ENCODE measurements at places on chromosomes 5 and 9.

DNA sequence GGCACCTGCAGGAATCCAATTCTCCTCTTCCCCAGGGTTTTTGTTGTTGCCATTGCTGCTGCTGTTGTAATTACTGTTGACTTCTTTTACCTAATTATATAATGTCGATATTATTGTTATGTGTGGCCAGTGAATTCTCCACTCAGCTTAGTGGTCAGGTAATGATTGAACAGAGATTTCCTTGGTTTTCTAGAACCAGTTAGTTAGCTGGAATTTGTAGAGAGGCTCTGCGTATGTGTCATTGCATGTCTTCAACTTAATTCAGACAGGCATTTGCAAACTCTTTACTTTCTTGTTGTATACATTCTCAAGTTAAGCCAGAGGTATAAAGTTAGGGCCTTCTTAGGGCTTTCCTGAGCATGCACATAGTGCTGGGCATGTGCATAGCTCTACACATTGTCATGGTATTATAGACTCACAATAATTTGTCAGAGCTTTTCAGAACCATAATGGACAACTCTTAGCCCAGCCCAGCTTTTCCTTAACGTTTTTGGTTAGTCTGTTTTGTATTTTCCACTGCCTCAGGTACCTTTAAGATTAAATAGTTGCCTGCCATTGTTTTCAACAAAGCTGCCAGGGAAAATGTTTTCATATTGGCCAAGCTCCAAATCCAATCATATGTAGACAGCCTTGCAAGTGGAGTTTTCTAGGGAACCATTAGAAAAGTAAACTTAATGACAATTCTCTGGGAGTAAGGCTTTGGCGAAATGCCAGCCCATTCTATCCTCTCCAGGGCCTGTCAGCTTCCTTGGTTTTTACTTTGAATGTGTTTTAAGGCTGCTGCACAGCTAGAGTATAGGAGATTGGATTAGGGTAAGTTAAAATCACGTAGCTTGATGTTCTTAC, 68.1 kb downstream of the UBE2R2 start:
- DNase-seq: peak; percentile 23

DNA sequence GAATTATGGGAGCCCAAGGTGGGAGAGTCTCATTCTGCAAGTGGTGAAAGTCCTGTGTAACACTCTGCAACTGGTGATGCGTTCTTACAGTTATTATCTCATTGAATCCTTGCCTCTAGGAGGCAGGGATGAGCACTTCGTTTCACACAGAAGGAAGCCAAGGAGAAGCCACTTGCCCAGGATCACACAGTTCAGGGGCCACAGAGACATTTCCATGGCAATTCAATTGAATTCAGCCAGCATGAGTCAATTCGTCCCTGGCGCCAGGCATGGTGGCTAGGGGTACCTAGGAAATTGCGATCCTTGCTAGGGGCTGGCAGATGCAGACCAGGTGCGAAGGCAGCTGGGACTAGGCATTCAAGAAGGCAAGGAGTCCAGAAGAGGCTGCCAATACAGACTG, 26.2 kb downstream of the LHX2 start:
- no peak for DNase-seq

- no peak for DNase-seq
Measured at GRCh38 chr9:121857928-121858327, 206.5 kb downstream of the DAB2IP start.

- no peak for DNase-seq
Measured at GRCh38 chr5:78490709-78491485, 130.5 kb downstream of the SCAMP1 start.

GRCh38 chr9:137295849-137296669, 6.0 kb downstream of the NRARP start:
- no peak for DNase-seq

DNA sequence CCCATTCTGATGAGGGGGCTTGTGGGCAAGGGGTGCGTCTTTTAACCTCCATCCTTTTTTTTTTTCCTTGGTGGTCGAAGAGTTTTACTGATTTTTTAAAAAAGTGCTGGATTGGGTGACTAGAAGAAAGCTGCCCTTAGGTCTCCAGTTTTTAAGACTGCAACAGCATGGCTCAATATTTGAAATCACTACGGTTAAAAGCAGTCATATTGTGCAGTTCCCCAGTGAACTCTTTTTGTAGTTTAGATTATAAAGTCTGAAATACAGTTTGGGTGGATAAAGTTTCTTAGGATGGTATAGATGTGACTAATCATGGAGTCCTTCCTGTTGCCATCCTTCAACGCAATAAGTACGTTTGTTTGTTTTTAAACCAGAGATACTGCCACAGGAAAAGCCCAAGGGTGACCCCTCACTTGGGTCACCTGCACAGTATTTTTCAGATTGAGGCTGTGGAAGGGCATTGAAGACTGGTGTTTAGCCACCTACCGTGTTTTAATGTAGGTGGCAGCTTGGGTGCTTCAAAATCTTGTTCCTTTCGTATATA, 520 bp upstream of the DHFR start:
- no peak for DNase-seq

- DNase-seq: no peak
Measured at GRCh38 chr5:3517348-3517747, 78.3 kb upstream of the IRX1 start.

DNA sequence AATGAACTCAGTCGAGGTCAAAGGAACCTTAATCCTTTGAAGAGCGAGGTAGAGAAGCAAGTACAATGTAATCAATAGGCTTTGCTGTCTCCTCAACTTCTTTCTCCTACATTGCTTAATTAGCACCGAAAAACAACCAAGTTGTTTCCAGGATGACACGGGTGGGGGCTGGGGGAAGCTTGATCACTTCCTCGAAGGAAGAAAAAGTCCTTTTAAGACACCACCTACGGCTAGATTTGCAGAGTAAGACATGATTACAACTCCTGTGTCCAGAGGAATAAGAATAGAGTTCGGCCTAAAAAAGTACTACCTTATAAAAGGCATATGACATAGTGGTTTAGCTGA, 811 bp upstream of the ARRDC3 start:
- DNase-seq: no peak

DNA sequence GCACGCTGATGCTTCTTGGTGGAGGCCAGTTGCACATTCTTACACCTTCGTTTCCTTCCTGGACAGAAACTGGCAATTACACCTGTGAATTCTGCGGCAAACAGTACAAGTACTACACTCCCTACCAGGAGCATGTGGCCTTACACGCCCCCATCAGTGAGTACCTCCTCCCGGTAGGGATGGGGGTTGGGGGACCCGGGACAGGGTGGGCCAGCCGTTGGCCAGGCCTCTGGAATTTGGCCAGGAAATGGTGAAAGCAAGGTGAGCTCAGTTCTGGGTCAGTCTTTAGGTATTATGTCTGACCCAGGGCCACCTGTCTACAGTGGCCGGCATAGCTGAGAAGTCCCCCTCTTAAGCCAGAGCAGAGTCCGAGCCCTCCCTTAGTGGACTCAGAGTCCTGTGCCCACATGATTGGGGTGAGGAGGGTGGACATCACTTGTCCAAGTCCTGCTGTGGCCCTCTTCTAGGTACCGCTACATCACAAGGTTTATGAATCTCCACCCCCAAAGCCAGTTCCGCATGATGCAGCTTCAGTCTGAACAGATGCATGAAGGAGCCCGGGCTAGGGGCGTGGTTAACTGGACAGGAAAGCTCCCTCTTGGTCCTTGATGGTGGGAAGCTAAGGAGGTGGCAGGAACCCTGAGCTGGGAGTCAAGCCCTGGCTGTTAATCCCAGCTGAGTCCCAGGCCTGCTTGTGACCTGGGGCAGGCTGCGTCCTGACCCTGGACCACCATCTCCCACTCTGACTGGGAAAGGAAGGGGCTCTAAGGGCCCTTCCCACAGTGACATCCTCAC, 61.3 kb downstream of the AMBP start:
- DNase-seq: no peak

GRCh38 chr5:38323645-38324295, 65.4 kb downstream of the EGFLAM start:
- DNase-seq: no peak

GRCh38 chr5:134178096-134178419, 1.3 kb upstream of the SKP1 start:
- no peak for DNase-seq

- no peak for DNase-seq
Measured at GRCh38 chr9:134437403-134438194, 111.3 kb downstream of the RXRA start.

DNA sequence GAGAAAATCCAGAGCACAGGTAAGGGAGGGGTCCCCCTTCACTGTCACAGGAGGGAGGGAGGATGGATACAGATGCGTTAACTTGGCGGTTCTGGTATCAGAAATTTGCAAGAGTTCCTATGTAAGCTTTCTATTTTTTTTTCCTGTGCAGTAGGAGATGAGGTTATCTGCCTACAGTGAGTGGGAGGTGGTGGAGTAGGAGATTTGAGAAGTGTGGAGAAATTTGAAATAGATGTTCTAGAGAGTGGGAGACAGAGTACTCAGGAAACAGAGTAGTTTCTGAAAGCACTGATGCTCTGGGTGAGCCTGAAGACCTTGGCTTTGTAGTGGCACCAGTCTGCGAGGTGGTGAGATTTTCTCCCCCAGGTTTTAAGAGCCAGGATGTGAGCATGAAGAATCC, 271.4 kb downstream of the MSX2 start:
- DNase-seq: no peak

GRCh38 chr9:134403682-134404301, 77.5 kb downstream of the RXRA start:
- DNase-seq: no peak

GRCh38 chr9:21692390-21692789, 110.0 kb upstream of the MTAP start:
- no peak for DNase-seq

DNA sequence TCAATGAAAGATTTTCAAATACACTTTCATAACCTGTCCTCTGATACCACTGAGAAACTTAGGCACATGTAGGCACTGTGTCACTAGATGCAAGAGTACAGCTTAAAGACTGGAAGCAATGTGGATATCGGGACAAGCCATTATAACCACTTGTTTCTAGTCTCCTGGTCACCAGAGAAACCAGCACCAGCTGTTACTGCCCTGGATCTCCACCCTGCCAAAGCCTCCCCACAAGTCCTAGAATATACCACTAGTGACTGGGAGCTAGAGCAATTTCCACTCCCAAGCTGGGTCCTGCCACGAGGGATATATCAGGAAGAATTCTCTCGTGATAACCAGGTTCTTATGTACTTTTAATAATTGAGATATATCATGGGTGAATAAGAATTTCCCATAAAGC, 19.5 kb downstream of the REEP5 start:
- no peak for DNase-seq

GRCh38 chr9:3441197-3441816, 84.5 kb downstream of the RFX3 start:
- peak; percentile 1 for DNase-seq

GRCh38 chr5:172740428-172741205, 30.4 kb downstream of the DUSP1 start:
- no peak for DNase-seq

- DNase-seq: no peak
Measured at GRCh38 chr9:18480662-18481093, 6.7 kb downstream of the ADAMTSL1 start.

DNA sequence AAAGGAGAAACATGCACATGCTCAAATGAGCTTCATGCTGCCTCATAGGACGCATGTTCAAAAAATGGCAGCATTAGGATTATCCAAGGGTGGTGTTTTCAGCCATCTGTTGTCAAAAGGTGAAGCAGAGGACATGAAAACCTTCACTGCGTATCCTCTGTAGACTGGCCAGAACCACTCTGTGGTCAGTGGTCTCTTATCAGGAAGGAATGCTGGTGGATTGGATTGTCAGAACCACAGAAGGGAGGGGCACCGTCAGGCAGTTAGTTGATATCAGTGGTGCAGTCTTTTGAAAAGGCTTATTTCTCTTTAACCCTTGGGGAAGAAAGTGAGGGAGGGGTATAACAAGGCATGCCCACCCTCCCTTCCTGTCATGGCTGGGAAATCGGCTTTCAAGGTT, 100.1 kb downstream of the FBXL7 start:
- DNase-seq: no peak

GRCh38 chr9:36597412-36598178, 24.9 kb downstream of the MELK start:
- no peak for DNase-seq

DNA sequence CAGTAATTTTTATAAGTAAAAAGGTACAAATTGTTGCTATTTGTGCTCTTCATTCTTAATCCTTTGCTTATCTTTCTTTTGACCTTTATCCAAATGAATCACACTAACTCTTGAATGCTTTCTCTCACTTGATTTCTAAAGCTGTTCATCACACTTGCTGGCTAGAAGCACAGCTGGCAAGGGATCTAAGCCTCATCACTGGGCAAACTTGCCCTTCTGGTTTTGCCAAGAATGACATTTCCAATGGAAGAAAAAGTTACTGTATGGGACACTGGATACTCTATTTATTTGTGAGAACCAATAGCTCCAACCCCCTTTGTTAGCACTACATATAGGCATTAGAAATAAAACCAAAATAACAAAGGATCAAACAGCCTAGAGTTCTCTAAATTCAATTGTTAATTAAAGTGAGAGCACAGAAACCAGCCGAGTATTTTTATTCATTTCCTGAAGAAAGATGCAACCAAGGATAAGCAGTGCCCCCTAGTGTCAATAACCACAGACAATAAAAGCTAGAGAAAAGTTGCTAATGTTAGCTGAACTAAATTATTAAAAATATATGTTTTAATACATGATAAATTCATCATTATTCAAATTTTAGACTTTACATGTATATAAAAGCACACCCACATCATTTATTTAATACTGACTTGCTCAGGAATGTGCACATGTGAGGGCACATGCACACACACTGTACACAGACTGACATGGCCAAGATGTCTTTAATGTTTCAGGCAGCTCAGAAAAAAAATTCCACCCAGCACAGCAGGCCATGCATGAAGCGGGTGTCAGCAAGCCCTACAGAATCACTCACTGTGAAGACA, 59.8 kb upstream of the POU5F2 start:
- DNase-seq: peak; percentile 56

GRCh38 chr5:179187229-179187678, 127.1 kb downstream of the ZNF354C start:
- no peak for DNase-seq

GRCh38 chr9:117290306-117290840, 124.5 kb downstream of the ASTN2 start:
- DNase-seq: no peak

DNA sequence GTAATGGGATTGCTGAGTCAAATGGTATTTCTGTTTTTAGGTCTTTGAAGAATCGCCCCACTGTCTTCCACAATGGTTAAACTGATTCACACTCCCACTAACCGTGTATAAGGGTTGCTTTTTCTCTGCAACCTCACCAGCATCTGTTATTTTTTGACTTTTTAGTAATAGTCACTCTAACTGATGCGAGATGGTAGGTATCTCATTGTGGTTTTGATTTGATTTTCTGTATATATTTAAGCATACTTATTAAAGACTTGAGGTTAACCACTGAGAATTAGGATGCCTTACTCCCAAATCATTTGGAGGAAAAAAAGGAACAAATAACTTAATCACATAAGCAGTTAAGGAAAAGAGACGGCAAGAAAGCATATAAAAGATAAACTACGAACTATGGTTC, 181.6 kb upstream of the FST start:
- DNase-seq: no peak

- no peak for DNase-seq
Measured at GRCh38 chr9:126452106-126452505, 125.5 kb downstream of the MVB12B start.

- no peak for DNase-seq
Measured at GRCh38 chr5:111127453-111128195, 35.5 kb downstream of the WDR36 start.

- no peak for DNase-seq
Measured at GRCh38 chr5:31846934-31847333, 208.0 kb downstream of the PDZD2 start.
